ENCODE measurements at places on chromosomes 2 and 18. TPM values are rescaled to one million over a fixed set of nuclear protein-coding genes. Genes with fewer than 3 reads are reported as not detected.

TMEM198 gene
- total RNA-seq: 1.6 TPM

GRCh38 chr2:108594982-108595464, 60.8 kb downstream of the LIMS1 start:
- DNase-seq: no peak

GRCh38 chr2:8615576-8616281, 66.1 kb upstream of the ID2 start:
- no peak for DNase-seq

RAPH1 gene
- 47.4 TPM for total RNA-seq

- DNase-seq: no peak
Measured at GRCh38 chr2:139018252-139018651, 238.1 kb upstream of the NXPH2 start.

SP9 gene
- not detected for total RNA-seq
